ENCODE measurements at places on chromosomes 6 and 20. TPM values are rescaled to one million over a fixed set of nuclear protein-coding genes. Genes with fewer than 3 reads are reported as not detected.

DNA sequence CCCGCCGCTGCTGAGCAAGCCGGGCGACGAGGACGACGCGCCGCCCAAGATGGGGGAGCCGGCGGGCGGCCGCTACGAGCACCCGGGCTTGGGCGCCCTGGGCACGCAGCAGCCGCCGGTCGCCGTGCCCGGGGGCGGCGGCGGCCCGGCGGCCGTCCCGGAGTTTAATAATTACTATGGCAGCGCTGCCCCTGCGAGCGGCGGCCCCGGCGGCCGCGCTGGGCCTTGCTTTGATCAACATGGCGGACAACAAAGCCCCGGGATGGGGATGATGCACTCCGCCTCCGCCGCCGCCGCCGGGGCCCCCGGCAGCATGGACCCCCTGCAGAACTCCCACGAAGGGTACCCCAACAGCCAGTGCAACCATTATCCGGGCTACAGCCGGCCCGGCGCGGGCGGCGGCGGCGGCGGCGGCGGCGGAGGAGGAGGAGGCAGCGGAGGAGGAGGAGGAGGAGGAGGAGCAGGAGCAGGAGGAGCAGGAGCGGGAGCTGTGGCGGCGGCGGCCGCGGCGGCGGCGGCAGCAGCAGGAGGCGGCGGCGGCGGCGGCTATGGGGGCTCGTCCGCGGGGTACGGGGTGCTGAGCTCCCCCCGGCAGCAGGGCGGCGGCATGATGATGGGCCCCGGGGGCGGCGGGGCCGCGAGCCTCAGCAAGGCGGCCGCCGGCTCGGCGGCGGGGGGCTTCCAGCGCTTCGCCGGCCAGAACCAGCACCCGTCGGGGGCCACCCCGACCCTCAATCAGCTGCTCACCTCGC lies 1.5 kb downstream of the ARID1B start:
- DNase-seq, result no peak

SPTLC3 gene
- polyA plus RNA-seq, result 2.0 TPM

DNA sequence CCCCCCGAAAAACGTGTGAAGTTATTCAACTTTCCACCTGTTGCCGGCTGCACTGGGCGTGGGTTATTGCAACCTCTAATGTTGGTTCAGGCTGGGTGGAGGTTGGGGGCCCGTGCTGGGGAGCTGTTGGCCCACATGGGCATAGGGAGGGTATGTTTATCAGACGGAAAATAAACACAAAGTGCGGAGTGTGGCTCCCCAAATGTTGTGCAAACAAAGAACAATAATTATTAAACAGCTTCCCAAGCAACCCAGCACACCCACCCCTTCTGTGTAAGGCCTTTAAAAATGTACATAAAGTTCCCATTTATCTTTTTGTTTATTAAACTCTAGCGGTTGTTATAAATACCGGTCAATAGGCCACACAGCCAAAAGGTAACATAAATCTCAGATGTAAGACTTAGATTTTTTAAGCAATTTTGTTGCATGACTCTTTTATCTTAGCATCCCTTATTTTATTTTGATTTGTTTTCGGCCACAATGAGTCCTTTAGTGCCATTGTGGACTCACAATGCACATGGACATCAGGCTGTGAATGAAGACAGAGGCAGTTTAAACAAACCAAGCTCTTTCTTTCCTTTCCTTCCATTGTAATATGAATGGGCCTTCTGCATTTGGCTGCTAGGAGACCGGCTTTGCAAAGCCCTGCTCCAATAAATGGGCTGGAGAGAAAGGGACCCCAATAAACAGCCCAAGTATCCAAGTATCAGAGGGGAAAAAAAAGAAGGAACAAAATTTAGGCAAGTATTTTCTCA lies 6.9 kb upstream of the DLL1 start:
- no peak for DNase-seq

TGM2 gene
- polyA plus RNA-seq, result 13.8 TPM

DNA sequence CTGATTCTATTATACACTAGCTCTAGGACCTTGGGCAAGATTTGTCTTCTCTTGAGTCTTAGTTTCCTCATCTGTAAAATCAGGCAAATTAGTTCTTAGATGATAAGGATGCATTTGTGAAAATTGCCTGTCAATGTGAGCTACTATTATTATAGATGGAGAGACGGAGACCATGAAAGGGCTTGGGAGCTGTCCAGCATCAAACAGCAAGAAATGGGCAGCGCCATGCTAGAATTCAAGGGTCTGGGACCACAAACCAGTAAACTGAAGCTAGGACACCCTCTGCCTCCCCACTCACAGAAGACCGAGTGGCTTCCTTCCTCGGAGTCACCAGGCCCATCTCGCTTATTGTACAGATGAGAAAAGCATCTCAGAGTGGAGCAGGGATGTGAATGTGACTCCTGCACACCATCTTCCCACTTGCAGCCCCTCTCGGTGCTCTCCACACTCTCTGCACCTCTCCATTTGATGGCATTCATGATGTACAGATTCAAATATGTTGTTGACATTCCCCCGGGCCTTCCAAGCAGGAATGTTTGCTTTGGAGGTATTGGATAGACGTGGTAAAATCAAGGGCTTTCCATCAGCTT lies 24.1 kb upstream of the BPIFA3 start:
- no peak for DNase-seq

- DNase-seq, result no peak
These were observed 34.8 kb upstream of the FILIP1 start for GRCh38 chr6:75528423-75528822.

GRCh38 chr6:74357321-74357720 lies 661.3 kb downstream of the CD109 start:
- no peak for DNase-seq

NOTCH4 gene
- 19.9 TPM for polyA plus RNA-seq

DNA sequence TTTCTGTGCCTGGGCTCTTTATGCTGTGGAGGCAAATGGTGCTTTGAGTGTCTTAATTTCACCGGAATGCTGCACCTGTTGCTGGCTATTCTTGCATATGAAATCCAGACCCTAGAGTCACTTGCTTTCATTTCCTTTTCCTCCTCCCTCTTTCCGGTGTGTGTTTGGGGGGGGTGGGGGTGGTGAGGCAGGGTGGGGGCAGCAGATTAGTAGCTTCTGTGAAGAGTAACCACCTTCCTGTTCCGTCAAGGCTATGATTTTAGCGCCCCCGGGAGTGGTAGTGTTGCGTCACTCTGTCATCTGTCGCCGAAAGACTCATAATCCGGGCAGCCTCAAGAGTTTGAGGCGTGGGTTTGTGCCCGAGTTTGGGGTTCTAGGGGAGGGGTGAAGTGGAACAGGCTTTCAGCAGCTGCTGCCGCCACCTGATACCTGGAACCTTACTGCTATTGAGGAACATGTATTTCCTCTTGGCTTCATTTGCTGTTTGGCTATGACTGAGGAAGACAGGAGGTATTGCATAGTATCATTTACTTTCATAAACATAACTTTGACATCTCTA lies 49.1 kb downstream of the UTRN start:
- DNase-seq, result no peak

DNA sequence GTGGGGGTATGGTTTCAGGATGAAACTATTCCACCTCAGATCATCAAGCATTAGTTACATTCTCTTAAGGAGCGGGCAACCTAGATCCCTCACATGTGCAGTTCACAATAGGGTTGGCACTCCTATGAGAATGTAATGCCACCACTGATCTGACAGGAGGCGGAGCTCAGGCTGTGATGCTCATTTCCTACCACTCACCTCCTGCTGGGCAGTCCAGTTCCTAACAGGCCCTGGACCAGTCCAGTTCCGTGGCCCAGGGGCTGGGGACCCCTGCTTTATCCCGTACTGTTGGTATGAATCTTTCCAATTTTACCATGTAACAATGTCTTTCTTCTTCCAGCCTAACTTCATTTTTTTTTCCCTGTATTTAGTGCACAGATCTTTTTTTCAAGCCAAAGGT lies 94.9 kb downstream of the OGFRL1 start:
- DNase-seq, result no peak

Data from forelimb muscle (tissue), 1 donor.